ENCODE measurements at places on chromosomes 4 and X.

DNA sequence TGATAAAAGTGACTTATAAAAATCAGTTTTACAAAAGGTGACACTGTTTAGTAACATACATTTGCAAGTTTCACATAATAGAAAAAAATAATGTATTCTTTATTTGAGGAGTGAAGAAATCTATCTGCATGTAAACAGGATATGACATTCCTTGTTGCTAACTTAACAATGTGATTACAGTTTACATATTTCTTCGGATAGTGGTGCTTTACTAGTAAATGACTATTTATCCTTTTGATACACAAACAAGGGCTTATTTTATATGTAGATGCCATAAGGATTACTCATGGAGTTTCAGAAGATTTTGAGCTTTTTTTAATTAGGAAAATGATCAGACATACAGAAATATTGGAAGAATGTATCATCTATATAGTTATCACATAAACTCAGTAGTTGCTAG, 126.5 kb downstream of the SLIT2 start:
- DNase-seq = no peak

- DNase-seq = no peak
Observed at GRCh38 chr4:125338814-125339213, 24.1 kb downstream of the FAT4 start.

- DNase-seq = peak; percentile 71
Observed at GRCh38 chr4:122606364-122607043, 14.4 kb downstream of the IL21 start.

DNA sequence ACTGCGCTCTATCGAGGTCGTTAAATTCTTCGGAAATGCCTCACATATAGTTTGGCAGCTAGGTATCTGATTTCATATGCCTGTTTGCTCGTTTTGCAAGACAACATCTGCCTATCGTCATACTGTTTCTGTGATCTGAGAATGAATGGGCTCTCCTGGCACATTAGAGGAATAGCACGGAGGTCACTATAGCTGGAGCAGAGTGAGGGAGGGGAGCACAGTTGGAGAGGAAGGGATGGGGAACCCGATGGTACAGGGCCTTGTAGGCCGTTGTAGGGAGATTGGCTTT, 552 bp downstream of the IKBKG start:
- no peak for DNase-seq

GRCh38 chrX:37347420-37347819, 1.7 kb upstream of the PRRG1 start:
- DNase-seq = no peak

GRCh38 chr4:88696630-88697029, 999 bp downstream of the NAP1L5 start:
- no peak for DNase-seq

GRCh38 chr4:42845586-42845985, 46.9 kb upstream of the GRXCR1 start:
- no peak for DNase-seq

GRCh38 chr4:26356081-26356501, 35.3 kb downstream of the RBPJ start:
- DNase-seq = no peak

DNA sequence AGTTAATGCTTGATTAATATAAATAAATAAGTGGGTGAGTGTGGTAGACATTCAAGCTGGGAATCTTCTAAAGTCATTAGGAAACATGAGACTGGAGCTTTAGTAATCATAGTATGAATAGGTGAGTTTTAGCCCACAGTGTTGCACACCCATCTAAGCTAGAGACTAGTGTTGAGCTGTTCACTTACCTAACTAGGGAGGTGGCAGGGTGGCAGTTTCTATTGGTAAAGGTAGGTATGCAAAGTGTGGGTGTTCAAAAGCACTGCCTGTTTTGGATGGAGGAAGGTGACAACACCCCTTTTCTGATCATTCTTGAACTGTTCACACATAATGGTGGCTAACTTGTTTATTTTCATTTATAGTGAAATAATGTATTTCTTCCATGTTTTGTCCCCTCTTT, 41.3 kb downstream of the PLS3 start:
- DNase-seq = no peak

- no peak for DNase-seq
Observed at GRCh38 chrX:69530306-69530705, 26.2 kb downstream of the NALF2 start.

GRCh38 chrX:129663171-129663570, 8.4 kb upstream of the APLN start:
- DNase-seq = no peak

- DNase-seq = no peak
Observed at GRCh38 chrX:3159995-3160720, 118.9 kb downstream of the ARSF start.
